ENCODE measurements at places on chromosomes 12 and 14.

DNA sequence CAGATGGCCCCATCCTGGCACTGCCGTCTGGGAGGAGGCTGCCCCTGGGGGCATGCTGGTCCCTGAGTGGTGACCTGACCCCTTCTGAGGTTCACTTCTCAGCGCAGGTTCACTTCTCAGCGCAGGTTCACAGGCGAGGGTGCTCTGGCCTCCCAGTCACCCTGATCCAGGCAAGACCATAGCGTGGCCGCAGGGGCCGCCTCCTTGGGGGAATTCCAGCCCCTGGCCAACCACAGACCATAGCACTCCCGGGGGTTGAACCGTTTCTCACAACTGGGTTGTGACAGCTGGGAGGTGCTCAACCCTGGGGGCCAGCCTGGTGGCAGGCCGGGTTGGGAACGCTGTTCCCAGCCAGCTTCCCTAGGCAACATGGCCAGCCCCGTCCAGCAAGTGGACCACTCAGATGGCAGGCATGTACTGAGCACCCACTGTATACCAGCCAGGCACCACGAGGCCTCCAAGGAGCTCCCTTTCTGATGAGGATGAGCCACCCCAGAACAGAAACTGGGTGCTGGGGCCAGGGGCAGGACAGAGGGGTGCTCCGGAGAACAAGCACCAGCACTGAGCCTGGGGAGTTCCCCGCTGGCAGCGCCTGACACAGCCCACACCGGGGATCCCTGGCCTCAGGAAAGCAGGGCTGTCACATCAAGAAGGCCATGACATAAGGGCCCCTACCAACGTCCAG, 28.3 kb upstream of the ZFP36L1 start:
- DNase-seq = no peak

DNA sequence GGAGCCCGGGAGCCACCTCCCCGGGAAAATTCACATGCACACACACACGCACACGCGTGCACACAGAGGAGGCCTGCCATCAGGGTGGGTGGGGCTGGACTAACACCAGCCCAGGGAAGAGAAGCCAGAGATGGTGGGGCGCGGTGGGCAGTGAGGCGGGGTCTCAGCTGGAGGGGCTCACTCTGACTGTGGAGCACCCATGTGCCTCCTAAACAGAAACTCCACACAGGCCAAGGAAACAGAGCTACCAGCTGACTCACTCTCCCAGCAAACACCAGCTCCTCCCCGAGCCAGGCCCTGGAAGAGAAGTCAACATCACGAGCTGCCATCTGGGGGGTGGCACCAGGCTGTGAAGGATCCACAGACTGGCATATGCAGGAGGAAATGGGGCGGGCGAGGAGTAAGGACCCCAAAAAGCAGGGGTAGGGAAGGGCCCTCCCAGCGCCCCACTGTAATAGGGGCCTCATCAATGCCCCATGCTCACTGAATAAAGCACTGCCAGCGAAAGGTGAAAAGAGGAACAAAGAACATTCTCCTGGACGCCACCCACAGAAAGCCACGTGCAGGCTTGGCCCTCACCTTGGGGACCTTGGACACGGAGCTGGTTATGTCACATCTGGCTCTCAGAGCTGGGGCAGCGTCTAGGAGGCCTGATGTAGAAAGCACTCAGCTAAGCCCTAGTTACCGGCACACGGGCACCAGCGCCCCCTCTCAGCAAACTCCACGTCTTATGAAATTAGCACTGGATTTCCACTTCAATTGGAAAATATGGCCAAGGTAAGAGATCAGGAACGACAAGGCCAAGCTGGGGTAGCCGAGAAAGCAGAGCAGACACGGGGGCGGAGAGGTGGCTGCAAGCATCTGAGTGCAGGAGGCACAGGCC, 8.4 kb upstream of the INF2 start:
- DNase-seq = peak; percentile 91

GRCh38 chr14:54533100-54533499, 23.4 kb downstream of the CGRRF1 start:
- DNase-seq = no peak

DNA sequence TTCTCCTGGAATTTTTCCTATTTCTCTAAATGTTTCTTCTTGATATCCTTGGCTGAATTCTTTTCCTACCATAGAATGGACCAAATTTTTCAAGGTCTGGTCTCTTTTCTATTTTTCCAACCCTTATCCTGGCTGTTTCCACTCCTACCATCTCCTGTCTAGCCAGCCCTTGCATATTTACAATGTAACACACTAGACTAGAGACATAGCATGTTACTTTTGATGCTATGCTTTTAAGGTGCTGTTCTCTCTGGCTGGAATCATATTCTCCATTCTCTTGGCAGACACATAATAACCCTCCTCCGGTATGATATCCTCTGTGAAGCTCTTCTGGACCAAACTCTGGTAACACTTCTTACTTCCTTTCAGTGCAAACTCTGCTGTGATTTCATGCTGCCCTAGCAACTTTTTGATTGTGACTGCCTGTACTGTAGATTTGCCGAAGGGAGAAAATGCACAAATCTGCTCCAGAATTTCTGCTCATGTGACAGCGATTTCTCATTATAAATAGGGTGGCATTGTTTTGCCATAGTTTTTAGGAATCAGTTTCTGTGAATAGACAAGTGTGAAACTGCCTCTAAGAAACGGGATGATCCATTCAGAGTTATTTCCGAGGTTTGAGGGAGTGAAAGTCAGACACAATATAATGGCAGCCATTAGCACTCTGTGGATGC, 284.4 kb downstream of the MDGA2 start:
- DNase-seq = no peak

DNA sequence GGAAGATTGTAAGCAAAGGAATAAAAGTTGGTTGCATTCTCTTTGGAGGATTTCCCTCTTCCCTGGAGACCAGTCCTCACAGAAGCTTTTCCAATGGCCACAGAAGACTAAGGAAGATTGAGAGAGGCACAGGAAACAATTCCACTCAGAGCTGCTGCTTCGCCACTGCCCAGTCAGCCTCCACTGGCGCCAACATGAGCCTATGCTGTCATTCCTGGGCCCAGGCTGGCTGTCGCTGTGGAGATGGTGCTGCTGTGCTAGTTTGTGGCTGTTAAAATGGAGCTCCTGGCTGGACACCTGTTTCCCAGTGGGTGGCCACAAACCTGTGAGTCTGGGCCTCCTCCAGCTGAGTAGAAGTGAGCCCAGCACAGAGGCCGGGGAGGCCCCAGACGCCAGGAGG, 6.6 kb downstream of the P2RX7 start:
- no peak for DNase-seq

- DNase-seq = no peak
Measured at GRCh38 chr14:106069804-106070625, 543.6 kb downstream of the TMEM121 start.

- DNase-seq = no peak
Measured at GRCh38 chr14:52048116-52048515, 20.7 kb downstream of the NID2 start.

- DNase-seq = no peak
Measured at GRCh38 chr12:114703060-114703493, 19.1 kb upstream of the TBX3 start.

DNA sequence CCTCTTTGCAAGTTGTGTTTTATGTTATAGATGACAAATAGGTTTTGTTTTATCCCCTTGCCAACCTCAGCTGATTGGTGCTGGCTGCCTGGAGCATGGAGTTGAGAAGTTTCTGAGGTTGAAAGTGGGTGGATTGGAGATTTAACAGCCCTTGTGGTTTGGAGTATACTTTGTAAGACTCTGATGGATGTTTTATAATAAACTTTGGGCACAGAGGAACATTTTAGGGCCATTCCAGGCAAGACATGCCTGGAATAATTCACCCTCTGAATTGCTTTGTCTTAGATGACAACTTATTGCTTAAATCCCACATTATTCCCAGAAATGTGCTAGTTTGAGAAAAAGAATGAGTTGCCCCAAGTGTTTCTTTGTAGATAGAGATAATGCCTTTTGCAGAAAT, 158.9 kb downstream of the SLC5A8 start:
- peak; percentile 11 for DNase-seq

GRCh38 chr12:52667509-52667908, 12.7 kb downstream of the KRT1 start:
- DNase-seq = no peak

DNA sequence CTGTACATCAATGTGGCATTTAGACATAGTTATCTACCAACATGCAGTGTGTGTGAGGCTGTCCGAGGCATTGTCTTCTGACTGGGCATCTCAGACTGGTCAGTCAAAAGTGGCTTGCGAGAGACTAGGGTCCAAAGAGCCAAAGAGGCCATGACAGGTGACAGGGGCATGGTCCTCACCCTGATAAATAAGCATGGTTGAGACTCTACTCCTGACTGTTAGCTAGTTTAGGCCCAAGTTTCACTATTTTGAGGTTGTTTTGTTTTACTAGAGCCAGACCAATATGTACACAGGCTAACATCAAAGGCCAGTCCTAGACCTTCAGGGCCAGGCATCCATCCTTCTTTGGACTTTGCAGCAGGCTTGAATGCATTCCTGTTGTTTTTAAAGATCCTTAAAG, 76.9 kb upstream of the SRSF5 start:
- DNase-seq = no peak

GRCh38 chr14:101084436-101084826, 180.9 kb upstream of the RTL1 start:
- no peak for DNase-seq

- DNase-seq = peak; percentile 21
Measured at GRCh38 chr12:90575995-90576394, 379.0 kb downstream of the CCER1 start.
